ENCODE measurements at places on chromosomes 2 and 18.

DNA sequence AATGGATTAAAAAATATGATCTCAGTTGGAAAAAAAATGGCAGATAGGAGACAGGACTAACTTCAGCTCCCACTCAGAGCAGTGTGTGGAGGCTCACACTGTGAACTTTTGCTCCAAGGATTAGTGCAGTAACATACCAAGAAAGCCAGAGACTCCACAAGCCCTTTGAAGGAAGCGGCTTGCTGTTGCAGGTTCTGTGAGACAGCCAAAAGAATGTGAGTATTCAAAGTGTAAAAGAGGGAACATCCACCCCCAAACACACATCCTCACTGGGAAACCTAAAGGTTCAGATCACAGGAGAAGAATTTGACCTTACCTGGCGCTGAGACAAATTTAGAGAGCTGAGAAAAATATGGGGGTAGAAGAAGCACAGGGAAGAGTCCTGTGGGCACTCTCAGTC, 77.5 kb downstream of the FAM171B start:
- no peak for DNase-seq

DNA sequence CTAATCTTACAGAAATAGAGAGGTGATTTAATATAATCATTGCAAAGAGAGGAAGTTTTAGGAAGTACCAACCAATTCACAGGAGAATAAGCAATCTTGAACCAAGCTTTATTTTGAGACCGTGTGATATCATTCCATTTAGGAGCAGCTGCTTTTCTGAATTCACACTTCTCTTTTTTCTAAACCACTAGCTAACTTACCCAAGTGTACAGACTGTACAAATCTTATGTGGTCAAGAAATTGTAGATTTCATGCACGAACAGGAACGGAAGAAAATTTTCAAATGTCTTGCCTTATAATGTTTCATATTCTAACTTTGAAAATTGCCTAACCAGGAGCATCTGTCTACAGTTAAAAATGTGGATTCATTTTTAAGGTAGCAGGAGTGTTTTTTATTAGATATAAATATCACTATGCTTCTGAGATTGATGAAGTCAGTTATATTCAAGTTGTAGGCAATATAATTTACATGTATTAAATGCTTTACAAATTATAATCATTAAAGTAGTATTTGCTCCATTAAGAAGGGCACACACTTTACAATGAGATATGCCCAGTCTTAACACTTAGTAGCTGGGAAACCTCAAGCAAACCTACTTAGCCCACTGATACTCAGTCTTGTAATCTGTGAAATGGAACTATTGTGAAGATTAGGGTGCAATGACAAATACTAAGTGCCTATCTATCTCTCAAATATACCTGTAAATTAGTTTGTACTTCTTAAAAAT, 302.2 kb upstream of the STON1 start:
- no peak for DNase-seq

DNA sequence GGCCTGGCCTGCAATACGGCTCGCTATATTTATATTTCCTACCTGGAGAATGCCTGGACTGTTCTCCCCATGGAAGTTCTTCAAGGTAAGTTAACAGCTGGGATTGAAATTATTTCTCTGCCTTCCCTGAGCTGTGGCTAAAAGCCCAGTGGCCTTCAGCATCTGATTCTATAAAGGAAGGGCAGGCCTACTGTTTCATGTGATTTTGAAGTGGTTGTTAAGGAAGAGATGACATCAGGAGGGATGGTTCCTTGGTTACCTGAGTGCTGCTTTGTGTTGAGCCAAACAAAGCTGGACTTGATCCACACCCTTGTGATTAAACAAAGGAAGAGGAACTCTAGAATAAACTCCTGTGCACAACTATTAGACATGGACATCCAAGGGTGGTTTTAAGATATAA, 61.6 kb downstream of the MFSD6 start:
- DNase-seq: peak; percentile 96

GRCh38 chr2:110759411-110759810, 27.0 kb downstream of the ACOXL start:
- no peak for DNase-seq

GRCh38 chr18:12491611-12492435, 84.1 kb downstream of the PRELID3A start:
- DNase-seq: no peak

Measured in SHP77 (cell line).